ENCODE measurements at places on chromosomes 3 and 15.

DNA sequence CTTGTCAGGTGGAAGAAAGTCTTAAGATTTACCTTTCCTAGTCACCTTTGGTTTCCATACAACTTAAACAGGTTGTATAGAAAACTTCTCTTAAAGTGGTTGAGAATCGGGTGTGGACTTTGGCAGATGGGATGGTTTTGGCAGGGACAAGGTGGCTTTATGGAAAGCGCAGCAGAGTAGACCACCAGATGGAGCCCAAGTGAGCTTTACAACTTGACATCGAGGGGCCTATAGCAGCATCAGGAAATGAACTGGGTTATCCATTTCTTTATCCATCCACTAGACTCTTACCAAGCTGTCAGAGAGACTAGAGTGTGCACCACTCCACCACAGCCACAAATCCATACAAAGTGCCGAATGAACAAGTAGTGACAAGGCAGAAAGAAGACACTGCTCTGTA lies 85.3 kb upstream of the MBNL1 start:
- no peak for DNase-seq

- DNase-seq, result no peak
These were observed 214.8 kb downstream of the KCNH8 start for GRCh38 chr3:19363071-19363470.

GRCh38 chr3:98540346-98540745 lies 8.6 kb downstream of the GPR15 start:
- no peak for DNase-seq

DNA sequence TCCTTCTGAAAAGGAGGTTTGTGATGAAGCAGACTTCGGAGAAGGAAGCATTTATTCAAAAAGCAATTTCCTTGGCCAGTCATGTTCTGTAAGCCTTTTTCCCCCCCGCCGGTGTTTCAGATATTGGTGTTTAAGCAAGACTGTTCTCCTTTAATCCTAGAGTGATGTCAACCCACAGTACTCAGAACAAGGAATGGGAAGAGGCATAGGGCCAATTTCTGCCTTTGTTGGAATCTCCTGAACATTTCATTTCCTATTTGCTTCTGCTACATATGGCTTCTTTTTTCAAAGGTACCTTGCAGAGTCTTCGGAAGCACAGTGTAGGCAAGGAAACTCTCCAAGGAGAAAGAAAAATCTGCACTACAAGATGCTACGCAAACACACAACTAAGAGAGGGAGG lies 713.1 kb upstream of the CFAP20DC start:
- no peak for DNase-seq

GRCh38 chr3:69649120-69650065 lies 89.9 kb upstream of the MITF start:
- no peak for DNase-seq

GRCh38 chr3:43534675-43535074 lies 87.1 kb downstream of the ANO10 start:
- DNase-seq, result no peak

DNA sequence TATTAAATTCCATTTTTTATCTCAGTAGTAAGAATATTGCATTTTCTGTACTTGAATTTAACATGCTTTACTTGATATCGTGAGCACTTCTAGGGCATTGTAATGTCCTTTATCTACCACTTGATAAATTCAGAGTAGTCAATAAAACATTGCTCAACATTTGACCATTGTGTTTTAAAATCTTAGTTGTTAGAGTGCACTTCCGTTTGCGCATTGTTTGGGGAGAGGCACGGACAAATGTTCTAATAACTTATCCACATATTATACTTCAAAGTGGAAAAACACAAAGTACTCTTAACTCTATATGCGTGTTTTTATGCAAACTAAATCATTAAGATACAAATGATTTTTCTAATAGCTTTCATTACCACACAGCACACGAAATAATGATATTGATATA lies 419 bp downstream of the FAM227B start:
- DNase-seq, result no peak

DNA sequence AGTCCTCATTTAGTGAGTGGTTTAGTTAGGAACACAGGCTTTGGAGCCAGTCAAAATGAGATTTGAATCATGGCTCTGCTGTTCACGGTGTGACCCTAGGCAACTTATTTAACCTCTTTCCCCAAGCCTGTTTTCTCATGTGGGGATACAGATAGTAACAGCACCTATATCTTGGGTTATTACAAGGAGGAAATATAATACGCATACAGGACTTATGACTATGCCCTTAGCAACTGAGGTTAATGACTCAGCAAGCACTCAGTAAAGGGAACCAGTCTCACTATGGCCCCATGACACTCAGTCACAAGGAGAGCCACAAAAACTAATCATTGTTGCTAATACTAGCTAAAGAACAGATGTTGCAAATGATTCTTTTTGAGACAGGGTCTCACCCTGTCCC lies 45.9 kb downstream of the SUMF1 start:
- no peak for DNase-seq

DNA sequence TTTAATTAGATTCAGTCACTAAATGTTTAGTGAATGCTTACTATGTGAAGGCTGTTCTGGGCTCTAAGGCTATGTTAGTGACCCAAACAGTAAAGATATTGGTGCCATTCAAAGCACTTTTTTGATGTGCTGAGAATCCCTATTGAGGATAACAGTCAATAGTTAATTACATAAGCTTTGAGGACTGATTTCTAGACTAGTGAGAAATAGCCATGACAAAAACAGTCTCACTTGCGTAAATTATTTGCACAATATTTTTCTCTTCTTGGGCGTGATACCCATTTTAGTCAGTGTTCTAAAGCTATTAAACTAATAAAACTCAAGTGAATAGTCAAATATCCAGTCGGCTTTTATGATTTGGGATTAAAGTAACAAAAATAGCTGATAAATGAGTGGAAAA lies 74.6 kb downstream of the UBE2E2 start:
- no peak for DNase-seq

- no peak for DNase-seq
These were observed 89.8 kb upstream of the SLC2A2 start for GRCh38 chr3:171116365-171116764.

DNA sequence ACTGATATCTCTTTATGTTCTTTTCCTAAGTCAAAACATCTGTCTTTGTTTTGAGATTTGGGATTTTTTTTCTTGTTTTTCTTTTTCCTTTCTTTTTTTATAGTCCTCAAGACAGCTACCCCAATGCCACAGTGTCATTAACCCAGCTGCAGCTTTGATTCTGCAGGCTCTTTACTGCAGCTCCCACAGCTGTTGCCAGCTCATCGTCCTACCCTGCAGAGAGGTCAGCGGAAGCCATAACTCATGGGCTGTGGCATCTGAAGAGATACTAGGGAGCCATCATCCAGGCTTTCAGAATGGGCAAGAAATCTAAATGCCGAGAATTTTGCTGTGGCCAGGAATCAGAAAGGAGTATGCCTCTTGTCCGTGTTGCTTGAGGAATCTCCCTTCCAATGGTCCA lies 44.3 kb upstream of the SLC24A5 start:
- no peak for DNase-seq

DNA sequence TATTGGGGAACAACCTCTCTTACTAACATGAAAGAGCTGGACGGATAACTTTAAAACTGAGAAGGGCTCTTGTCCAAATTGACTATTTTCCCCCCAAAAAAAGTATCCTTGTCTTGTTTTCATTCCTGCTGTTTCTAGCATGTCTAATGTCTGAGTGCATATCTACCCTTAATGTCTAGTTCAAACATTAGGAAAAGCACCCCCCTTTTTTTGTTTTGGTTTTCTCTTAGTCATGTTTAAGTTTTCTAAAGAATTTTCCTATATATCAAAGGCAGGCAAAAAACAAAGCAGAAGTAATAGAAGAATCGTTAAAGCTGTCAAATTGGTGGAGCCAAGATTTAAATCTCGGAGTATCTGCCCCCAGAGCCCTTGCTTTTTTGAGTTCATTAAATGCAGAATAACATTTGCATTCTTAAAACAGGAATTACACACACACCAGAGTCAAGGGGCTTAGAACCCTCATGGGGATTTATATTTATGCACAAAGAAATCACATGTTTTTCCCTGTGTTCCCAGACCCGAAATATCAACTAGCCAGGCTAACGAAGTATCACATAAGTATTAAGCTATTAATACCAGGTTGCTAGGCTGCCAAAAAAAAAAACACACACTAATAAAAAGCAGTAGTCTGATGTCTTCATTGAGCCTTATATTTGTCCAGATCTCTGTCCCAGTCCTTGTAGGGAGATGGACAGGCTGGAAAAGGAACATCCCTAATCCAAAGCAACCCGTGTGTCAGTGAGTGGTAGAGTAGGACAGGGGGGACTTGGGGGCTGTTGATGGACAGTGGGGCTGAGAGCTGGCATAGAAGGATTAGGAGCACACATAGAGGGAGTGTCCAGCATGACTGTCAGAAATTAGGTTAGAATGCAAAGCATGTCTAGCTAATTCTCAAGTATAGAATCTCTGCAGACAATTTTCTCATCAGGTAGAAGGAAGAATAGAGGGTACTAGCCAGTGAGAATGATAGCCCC lies 103.6 kb upstream of the BFSP2 start:
- no peak for DNase-seq

GRCh38 chr3:11173828-11174465 lies 19.7 kb downstream of the HRH1 start:
- DNase-seq, result no peak

Measured in BJ (cell line).